ENCODE measurements at places on chromosomes 6 and 20.
A peak's percentile ranks its signal among the peaks of the same experiment; 100 is the strongest.

DNA sequence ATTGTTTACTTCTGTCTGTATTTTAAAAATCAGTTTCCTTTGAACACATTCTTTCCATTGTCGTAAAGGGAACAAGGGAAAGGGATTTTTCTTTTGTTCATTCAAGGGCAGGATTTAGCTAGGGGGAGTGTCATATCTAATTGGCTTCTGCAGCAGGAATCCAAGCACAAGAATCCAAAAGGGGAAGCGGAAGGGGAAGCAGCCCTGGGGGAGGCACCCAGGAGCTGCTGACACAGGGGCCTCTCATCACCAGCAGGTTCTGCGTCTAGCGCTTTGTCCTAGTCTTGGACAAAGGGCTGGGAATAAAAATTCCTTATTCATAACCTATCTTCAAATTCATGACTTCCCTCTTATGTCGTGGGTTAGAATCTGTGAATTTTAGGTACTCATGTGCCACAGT, 13.7 kb downstream of the RIPK1 start:
- DNase-seq, result no peak

DNA sequence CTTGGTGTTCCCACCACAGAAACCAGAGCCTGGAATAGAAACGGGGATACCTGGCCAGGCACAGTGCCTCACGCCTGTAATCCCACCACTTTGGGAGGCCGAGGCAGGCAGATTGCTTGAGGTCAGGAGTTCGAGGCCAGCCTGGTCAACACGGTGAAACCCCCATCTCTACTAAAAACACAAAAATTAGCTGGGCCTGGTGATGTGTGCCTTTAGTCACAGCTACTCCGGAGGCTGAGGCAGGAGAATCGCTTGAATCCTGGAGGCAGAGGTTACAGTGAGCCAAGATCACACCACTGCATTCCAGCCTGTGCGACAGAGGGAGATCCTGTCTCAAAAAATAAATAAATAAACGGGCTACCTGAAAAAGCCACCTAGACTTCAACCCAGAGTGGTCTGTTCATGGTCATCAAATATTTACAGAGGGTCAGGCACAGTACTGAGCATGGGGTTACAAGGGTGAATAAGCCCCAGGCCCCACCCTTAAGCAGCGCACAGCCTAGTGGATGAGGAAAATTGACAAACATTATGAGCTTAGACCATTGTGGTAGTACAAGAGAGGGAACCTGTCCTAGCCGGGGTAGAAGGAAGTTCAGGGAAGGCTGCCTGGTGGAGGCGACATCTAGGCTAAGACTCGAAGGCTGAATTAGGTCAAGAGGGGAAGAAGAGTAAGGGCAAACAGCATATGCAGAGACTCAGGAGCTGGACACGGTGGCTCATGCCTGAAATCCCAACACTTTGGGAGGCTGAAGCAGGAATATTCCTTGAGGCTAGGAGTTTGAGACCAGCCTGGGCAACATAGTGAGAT, 7.2 kb upstream of the PCIF1 start:
- DNase-seq, result peak; percentile 42

GRCh38 chr6:116267836-116268588, 11.7 kb downstream of the TSPYL1 start:
- no peak for DNase-seq

GRCh38 chr6:4212588-4212987, 77.2 kb upstream of the ECI2 start:
- DNase-seq, result no peak

GRCh38 chr20:14412065-14412681, 74.8 kb upstream of the FLRT3 start:
- no peak for DNase-seq

GRCh38 chr6:122472022-122472340, 374 bp upstream of the SERINC1 start:
- DNase-seq, result no peak

GRCh38 chr6:84263557-84263956, 36.1 kb upstream of the CEP162 start:
- no peak for DNase-seq

DNA sequence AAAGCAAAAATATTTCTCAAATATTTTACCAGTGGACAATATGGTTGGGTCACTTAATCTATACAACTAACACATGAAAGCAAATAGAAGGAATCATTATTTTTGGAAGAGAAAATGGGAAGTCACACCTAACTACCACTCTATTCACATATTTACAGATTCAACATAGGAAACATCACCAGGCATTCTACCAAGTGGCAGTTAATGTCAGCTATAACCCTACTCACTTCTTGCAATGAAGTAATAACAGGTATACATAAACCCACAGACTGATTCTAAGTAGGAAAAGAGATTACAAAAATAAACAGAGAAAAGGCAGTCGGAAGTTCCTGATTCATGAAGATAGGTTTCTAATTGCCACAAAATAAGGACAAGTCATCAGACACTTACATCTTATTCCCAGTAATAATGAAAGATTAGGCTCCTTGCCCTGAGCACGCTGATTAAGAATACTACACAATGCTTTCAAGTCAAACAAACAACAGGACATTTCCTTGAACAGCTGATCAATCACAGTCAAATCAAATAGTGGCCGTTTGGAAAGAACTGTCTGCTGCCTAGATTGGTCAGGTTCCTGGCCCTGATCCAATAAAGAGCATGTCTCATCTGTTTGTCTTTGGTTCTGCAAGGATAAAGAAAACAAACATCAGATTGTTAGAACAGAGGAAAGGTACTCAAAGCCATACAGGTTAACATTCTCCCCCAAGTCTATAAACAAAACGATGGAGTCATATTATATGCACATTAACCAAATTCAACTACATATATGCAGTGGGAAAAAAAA, 79.2 kb upstream of the PLN start:
- DNase-seq, result peak; percentile 97

DNA sequence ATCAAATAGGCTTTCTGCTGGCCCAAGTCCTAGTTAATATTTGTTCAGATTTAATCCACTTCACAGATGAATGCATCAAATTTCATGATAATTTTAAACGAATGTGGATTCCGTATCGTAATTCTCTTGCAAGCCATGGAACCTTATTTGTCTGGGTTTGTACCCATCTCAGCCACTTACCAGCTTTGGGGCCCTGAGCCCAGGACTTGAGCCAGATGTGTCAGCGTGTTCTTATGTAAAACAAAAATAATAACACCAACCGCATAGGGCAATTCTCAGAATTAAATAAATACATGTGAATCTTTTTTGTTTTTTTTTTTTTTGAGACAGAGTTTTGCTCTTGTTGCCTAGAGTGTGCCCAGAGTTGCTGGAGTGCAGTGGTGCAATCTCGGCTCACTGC, 282.5 kb upstream of the PLCB4 start:
- DNase-seq, result no peak

GRCh38 chr6:151592449-151593159, 98.8 kb downstream of the CCDC170 start:
- no peak for DNase-seq

DNA sequence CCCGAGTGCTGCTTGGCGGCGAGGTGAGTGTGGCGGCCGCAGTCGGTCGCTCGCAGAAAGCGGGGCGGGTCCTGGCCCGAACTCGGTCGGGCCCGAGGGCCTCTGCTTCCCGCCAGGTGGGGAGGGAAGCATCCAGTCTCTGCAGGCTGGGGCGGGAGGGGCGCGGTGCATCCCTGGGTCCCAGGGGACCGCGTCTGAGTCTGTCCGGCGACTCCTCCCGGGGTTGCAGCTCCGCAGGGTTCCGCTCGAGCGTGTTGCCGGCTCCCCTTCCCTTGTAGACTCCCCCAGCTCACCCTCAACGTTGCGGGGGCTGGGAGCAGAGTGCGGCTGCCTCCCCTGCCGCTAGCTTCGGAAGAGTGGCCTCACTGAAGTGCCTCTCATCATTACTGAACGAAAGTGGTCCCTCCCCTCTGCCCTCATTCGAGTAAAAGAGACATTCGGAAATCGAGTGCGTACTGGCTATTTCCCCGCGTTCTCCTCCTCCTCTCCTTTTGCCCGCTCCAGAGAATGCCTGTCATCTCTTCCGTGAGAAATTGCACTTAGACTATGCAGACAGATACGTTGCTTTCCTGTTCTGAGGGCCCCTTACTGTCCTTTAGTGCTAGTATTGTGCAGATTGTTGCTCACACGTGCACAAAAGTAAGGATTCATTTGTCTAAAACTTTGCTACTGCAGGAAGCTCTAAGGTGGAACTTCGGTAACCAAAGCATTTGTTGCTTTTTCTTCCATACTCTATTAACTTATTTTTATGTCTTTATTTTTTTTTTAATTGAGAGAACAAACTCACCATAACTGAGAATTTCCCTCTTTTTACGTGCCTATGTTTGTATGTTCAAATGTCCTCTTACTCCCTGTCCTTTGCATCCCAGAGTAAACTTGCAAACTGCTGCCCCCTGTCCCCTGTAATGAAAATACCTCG, 751 bp downstream of the MAP3K4 start:
- peak; percentile 66 for DNase-seq

DNA sequence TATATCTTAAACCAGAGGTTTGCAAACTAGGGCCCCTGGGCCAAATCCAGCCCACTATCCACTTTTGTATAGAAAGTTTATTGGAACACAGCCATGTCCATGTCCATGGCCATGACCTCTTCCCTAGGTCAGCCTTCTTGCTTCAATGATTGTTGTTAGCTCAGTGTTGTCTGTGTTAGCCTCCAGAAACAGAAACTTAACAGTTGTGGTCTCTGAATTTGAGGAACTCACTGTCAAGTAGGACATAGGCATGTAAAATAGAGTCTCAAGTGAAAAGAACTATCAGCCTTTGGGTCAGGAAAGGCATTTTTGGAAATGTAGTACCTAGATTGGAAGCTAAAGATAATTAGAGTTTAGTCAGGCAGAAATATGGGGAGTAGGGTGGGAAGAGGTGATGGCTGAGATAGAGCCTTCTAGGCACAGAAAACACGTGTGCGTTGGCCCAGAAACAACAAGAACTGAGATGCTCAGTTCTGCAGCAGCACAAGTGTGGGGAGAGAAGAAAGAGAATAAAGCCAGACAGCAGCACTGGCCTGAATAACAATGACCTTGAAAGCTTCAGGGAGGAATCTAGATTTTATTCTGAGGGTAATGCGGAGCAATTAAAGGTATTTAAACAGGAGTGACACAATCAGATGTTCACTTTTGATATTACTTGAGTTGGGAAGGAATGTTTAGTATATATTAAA, 87.0 kb upstream of the OLIG3 start:
- no peak for DNase-seq

DNA sequence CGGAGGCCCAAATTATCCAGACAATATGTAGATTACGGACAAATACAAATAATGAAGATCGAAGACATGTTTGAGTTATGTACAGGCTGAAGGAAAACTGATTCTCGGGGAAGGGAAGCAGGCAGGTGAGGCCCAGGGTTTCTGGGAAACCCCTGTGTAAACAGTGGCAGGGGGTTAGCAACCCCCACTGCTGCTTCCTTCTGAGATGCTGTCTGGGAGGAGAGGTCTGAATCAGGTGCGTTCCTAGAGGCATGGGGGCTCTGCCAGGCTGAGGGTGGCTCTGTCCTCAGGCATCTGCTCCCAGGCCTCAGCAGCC, 7.2 kb upstream of the MDGA1 start:
- no peak for DNase-seq

DNA sequence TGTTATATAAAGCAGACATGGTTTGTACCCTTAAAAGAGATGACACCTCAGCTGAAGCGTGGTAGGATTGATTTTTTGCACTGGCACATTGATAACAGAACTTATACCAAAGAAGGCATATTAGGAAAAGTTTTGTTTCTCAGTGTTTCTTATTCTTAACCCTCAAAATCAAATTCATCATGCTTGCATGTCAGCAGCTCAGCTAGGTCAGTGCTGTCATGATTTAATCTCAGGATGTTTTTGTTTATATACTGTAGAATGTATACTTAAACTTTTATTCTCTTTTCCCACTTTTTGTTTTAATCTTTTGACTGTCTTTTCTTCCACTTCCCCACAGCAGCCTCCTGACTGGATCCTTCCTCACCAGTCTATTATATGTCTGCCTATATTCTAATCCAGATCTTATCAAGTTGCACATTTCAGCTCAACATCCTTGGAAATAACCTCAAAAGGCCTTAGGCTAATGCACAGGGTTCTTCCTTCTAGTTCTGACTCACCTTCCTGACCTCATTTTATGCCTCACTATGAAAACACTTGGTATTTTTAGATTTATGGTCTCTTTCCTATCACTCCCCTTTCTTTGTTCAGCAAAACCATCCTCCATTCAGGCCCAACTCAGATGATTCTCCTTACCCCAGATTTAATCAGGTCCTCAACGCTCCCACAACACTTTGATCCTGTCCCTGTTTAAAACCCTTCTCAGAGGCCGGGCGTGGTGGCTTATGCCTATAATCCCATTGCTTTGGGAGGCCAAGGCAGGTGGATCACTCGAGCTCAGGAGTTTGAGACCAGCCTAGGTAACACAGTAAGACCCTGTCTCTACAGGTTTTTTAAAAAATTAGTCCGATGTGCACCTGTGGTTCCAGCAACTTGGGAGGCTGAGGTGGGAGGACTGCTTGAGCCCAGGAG, 7.2 kb downstream of the HEBP2 start:
- peak; percentile 2 for DNase-seq

DNA sequence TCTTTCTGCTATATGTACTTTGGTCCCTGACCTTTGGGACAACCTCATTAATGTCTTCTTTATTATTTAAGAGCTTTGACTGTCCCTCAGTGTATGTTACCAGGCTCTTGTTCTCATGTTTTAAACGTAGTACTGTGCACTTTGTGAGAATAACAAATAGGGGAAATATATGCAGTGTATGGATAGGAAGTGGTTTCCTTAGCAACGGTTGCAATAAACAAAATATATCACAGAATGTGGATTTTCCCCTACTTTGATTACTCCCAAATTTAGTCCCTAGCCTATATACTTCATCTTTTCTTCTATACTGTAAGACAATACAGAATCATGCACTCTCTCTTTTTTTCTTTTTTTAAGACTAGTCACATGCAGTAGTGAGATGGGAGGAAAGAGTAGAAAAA, 123.8 kb upstream of the AKIRIN2 start:
- DNase-seq, result no peak
